ENCODE measurements at places on chromosomes 11 and 22. TPM values are rescaled to one million over a fixed set of nuclear protein-coding genes. Genes with fewer than 3 reads are reported as not detected.
A peak's percentile ranks its signal among the peaks of the same experiment; 100 is the strongest.

GRCh38 chr11:3865388-3866193, 10.1 kb downstream of the STIM1 start:
- no peak for DNase-seq

DNA sequence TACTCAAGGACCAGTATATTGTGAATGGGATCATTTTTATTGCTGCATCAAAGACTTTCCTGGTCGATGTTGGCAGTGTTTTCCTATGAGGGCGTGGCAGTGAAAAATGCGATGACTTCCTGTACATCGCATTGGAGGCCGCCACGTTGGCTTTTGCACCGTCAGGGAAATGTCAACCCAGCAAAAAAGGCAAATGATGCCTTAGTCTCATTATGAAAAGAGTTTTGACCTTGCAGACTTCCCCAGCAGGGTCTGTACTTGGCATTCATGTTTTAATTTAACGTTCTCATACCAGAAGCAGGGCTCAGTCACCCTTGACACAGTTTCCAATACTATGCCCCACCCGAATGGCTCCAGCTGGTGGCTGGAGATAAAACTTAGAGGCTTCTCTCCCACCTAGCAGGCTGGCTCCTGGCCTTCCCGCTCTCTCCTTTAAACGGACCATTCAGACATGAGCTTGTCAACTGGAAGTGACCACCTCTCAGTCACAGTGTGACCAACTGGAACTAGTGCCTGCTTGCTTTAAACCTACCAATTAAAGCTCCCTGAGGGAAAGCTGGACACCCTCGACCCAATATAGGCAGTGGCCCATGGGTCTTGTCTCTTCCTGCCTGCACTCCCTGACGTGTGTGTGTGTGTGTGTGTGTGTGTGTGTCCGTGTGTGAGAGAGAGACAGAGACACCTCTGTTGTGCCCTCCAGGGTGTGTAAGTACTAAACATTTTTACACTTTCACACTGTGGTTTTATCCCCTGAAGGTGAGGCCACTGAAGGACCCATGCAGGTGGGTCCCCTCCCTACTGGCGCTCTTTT, 8.7 kb upstream of the GDPD5 start:
- no peak for DNase-seq

DNA sequence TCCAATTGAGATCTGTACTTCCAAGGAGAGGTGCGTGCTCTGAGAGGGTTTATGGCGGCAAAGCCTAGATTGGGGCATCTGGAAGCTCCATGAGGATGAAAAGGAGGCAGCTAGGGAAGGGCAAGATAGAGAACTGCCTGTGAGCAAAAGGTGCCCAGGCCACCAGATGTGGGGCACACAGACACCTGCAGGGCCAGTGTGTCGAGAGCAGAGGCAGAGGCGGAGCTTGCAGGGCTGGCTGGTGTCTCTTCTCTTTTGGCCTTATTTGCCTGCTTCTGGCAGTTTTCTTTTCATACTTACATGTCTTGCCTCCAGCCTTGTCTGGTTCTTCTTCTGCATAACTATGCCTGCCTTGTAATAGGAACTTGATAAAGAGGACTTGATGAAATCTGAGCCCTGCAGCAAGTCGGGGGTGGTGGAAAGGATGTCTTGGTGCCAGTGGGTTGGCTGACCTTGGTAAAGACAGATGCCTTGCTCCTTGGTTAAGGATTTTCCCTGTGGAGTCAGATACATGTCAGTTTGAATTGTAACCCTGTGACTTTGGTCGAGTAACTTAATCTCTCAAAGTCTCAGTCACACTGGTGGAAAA, 680.3 kb downstream of the NTM start:
- no peak for DNase-seq

DNA sequence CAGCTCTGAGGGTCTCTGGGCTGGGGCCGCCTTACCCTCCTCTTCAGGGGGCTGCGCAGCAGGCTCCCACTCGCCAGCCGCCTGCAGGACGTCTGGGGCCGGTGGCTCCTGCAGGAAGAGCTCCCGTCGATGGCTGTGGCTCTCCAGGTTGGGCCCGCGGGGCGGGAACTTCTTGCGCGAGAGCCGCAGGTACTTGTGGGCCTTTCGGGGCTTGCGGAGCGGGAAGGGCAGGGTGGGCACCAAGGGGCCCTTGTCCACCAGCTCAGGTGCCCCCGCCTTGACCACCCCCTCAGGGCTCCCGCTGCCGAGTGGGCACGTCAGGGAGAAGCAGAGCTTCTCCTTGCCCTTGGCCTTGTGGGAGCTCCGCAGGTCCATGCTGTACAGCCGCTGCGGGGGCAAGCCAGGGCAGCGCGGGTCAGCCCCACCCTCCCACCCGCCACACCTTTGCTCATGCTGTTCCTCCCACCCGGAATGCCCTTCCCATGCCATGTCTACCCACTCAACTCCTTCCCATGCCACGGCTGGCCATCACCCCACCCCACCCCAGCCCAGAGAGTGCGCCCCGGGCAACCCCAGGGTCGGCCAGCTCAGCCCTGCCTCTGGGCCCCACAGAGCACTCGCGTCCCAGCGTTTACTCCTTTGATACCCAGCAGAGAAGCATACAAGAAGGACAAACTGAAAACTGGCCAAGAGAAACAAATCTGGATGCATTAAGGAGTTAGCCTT, 18.0 kb downstream of the CBX7 start:
- DNase-seq: peak; percentile 47

The OR52H1 gene
- 0.30 TPM for total RNA-seq

The C11orf97 gene
- total RNA-seq: not detected
